ENCODE measurements at places on chromosomes 6 and 20.

DNA sequence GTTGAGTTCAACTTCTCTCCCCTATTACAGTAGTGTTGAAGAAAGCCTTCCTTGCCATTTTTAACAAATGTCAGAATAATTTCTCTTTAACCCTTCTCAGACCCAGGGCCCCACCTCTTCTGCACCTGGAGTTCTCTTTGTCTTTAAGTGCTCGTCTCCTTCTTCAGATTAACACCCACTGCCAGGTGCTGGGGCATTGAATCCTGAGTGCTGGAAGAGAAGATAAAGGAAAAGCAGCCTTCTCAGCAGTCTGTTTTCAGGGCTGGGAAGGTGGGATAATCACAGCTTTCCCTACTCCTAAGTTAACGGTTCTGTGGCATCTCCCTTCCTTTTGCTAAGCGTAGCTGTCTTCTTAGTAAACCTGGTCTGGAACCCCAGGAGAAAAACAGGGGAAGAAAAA lies 114.6 kb upstream of the TAB2 start:
- H3K4me1 ChIP-seq: no peaks in the 10 kb centered on the region
- no peaks in the 10 kb centered on the region for H3K36me3 ChIP-seq
- H3K4me3 ChIP-seq: no peak overlapping the region
- DNase-seq: no peak
- H3K27ac ChIP-seq: no peak overlapping the region

DNA sequence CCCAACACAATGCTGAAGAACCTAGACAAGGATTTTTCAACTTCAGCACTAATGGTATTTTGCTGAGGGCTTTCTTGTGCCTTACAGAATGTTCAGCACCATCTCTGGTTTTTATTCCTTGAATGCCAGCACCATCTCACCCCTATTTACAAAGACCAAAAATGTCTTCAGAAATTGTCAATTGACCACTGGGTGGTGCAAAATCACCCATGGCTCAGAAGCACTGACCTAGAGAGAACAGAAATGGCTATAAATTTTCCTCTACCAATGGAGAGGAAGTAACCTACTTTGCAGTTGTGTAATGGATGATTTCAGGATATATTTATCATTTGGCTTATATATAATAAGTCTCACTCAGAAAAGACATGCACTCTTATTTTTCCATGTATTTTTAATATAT lies 431.0 kb upstream of the IRAK1BP1 start:
- no peak for DNase-seq
- H3K4me1 ChIP-seq: no peaks in the 10 kb centered on the region
- no peaks in the 10 kb centered on the region for H3K36me3 ChIP-seq
- no peak overlapping the region for H3K27ac ChIP-seq
- H3K4me3 ChIP-seq: no peak overlapping the region

DNA sequence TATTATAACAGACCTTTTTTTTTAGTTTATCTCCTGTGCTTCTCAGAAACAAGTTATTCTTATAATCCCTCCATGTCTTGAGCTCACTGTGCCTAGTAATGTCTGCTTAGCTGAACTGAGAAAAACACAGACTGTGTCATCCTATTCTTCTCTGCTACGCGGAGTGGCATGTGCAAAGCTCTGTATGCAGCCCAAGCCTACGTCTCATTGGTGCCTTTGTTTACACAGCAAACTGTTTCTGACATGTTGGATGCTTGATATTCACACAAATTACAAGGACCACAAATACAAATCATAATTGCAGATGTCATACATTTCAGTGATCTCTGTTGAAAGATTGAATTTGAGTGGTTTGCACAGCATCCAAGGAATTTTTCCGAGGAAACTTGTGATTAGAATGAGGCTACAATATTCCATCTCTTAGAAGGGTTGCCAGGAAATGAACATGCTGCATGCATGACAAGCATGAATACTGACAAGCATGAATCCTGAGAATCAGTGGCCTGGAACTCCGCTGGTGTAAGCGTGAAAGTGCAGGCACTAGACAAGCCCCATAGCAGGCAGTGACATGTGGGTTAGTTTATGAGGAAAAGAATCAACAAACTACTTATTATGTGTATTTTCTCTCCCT lies 128.4 kb upstream of the SGK1 start:
- H3K4me1 ChIP-seq: no peaks in the 10 kb centered on the region
- no peak for DNase-seq
- no peak overlapping the region for H3K27ac ChIP-seq
- H3K36me3 ChIP-seq: no peaks in the 10 kb centered on the region
- H3K4me3 ChIP-seq: no peak overlapping the region

- no peaks in the 10 kb centered on the region for H3K4me1 ChIP-seq
- H3K27me3 ChIP-seq: no peaks in the 10 kb centered on the region
These were observed 65.7 kb downstream of the PRSS35 start for GRCh38 chr6:83578057-83578456.

DNA sequence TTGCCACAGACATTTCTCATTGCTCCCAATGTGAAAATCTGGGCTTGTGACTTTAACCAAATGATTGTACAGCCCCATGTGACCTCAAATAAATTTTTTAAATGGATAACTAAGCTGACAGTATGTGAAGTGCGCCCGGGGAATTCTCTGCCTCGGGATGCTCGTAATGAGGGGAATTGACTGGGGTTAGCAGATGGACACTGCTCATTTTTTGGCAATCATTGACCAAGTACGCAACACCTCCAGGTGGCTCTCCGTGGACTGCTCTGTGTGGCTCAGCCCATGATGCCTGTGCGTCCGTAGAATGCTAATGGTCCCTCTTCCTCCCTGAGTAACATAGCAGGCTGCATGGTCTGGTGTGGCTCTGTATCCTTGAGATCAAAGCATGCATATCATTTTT lies 42.4 kb downstream of the FARS2 start:
- peaks cover 12% of the 10 kb centered on the region for H3K4me1 ChIP-seq
- no peaks in the 10 kb centered on the region for H3K36me3 ChIP-seq
- no peak overlapping the region for H3K27ac ChIP-seq
- no peaks in the 10 kb centered on the region for H3K27me3 ChIP-seq
- no peak overlapping the region for H3K4me3 ChIP-seq

Measured in large intestine (tissue), 12 donors.